ENCODE measurements at places on chromosomes 5 and 9.

GRCh38 chr9:122445155-122445749 is 32.5 kb downstream of the OR1J1 start:
- peak; percentile 90 for DNase-seq

DNA sequence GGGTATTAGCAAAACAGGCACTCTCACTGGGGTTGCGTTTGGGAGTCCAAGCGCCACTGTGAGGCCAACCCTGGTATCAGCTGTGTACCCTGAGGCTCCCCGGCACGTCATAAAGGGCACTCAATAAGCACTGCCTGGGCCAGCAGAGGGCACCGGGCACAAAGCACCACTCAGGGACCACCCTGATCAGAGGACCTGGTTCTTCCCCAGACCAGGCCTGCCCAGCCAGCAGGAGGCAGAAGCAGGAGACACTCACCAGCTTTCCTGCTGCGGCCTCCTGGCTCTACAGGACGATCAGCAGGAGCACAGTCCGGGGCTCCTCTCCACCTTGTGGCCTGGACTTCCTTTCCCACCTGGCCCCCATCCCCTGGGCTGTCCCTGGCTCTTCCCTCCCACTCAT is 12.6 kb downstream of the MGAT1 start:
- DNase-seq, result no peak

GRCh38 chr9:75184471-75184870 is 96.2 kb downstream of the OSTF1 start:
- DNase-seq, result no peak

GRCh38 chr5:82673057-82673809 is 395.1 kb upstream of the RPS23 start:
- no peak for DNase-seq

DNA sequence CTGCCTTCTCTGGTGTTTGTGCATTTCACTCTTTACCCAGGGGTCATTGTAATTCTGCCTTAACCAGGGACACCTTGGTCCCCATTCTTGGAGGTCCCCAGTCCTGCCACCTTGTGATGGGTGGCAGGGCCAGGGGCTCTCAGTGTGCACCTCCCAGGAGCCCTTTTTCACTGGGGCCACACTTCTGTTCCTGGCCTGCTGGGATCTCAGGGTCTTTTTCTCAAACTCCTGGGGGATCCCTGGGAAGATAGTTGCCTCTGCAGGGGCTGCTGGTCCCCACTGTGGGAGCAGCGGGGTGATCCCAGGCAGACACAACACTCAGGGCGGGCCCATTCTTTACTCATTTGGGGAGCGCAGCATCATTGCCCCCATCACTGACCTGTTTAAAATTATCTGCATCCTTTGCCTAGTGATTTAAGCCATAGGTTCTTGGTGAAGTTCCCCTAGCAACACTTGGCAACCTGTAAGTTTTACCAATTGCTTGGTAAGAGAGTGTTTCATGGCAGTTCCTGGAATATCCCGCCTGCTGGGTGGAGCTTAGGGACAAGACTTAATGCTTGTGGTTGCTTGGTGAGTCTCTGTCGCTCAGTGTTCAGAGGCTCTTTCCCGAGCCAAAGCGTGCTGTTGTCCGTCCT is 15.7 kb downstream of the PHF2 start:
- DNase-seq, result no peak

DNA sequence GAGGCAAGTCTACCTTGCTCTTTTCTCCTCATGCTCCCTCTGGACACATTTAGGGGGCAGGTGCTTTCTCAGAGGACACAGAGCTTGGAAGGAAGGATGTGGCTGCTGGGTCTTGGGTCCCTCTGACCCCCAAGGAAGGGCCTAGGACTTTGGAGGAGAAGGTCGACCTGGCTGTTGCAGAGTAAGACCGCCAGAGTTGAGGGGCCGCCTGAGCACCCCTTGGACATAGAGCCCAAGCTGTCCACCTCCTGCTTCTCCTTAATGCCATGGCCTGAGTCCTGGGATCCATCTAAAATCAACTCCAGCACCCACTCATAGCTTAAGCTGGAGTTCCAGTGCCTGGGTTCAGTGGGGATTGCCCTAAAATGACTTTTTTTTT is 20.6 kb downstream of the LAMC3 start:
- DNase-seq, result no peak

GRCh38 chr5:151020304-151021110 is at the start of gene GPX3:
Gene GPX3, plus strand, starts transcription at chr5:151020591. Its CDS starts 64 bp downstream, at chr5:151020655.
- DNase-seq, result no peak

- no peak for DNase-seq
These were observed 161.0 kb upstream of the CCDC152 start for GRCh38 chr5:42595597-42595996.

DNA sequence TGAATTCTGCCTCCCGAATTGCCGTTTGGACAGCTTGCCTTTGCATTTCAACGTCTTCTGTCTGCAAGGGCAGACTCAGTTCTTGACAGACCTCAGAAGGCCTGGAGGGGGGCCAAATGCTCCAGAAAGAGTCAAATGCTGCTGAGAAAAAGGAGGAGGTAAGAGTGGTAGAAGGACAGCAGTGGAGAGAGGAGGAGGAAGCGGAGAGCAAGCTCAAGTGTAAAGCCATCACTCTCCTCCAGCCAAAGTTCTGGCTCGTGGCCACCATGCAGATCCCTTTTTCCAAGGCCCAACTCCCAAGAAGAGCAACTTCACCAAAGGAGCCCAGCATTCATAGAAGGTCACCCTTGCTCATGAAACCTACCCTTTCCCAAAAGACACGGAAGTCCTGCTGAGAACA is 36.9 kb upstream of the SMIM23 start:
- DNase-seq, result no peak

DNA sequence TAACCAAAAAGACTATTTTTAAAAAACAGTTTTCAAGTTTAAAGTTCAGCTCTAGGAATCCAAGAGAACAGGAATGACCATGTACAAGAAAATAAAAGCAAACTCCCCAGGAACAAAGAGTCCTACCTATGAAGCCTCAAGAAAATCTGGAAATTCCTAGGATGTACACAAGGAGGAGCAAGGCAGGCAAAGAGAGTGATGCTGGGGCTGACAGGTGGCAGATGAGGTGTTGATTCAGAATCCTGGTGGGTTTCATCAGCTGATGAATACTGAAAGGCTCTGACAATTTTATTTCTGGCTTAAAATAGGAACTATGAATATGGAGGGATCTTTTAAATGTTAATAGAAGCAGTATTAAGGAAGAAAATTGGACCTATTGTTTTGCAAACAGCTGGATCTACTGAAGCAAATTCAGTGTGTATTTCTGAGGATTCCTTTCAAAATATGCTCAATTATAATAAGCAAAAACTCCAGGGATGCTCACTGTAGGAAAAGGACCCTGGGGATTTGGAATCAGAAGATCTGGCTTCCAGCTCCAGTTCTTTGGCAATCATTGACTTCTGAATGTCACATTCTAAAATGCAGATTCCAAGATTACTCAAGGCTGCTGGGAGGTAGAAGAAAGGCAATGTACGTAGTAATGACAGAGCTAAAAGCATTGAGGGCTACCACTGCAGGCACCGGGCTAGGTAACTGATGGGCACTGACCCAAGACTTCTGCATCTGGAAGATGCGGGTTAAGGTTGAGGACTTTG is 28.0 kb upstream of the SH3RF2 start:
- DNase-seq, result no peak

GRCh38 chr5:112384523-112384922 is 34.6 kb downstream of the EPB41L4A start:
- DNase-seq, result no peak

DNA sequence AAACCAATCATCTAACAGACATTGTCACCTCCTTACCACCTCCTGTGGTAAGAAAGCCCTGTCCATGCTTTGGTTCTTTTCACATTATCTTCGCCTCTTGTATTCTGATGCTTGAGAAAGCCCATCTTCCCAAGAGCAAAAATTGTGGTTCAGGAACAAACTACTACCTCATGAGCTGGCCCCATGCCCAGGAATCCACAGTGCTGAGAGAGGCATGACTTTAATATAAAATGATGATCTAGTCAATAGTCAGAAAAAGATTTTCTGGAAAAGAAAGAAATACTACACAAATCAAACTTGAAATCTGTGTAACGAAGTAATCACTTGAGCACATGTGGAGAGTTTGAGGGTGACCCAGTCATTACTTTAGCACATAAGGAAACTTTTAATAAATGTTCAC is 94.7 kb downstream of the FGF10 start:
- no peak for DNase-seq

DNA sequence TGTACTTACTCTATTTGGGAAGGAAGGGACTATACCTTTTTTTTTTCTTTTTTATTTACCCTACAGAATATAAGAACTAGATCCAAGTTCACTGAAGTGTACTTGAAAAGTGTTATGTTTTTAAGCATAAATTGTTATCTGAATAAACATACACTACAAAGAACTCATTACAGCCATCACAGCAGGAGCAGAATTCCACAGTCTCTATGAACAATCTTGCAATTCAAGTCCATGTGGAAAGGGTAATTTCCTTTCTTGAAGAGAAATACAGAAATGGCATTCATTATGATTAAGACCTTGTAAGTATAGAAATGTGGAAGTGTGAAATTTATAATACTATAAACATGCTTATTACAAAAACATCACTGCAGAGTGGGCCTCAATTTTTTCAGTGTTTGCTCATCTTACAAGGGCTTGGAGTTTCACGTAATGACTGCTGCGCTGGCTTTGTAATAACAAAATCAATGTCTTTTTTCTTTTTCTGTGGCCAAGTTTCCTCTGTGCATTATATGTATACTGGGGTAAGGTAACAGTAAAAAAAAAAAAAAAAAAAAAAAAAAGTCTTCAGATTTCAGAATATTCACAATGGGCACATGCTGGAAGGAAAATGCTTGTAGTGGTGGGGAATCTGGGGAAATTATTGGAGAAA is 77.0 kb upstream of the GNA14 start:
- no peak for DNase-seq

DNA sequence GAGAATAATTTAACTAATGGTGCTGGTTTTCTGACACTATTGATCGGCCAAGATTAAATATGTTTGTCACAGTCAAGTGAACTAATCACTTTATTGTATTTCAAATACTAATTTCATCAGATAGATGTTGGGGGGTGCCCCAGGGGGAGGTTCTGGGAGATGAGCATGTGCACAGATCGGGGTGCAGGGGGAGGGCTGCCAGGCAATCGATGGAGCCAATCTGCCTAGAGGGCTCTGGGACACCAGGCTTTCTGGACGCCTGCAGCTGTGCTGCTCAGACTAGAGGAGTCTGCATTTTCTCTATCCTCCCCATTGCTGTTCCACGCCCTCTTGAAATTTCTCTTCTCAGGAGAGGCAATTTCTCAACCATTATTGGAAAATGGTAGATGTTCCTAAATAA is 100.0 kb upstream of the ALDH1B1 start:
- DNase-seq, result no peak

GRCh38 chr5:139146809-139147482 is 51.2 kb downstream of the SIL1 start:
- DNase-seq, result no peak

DNA sequence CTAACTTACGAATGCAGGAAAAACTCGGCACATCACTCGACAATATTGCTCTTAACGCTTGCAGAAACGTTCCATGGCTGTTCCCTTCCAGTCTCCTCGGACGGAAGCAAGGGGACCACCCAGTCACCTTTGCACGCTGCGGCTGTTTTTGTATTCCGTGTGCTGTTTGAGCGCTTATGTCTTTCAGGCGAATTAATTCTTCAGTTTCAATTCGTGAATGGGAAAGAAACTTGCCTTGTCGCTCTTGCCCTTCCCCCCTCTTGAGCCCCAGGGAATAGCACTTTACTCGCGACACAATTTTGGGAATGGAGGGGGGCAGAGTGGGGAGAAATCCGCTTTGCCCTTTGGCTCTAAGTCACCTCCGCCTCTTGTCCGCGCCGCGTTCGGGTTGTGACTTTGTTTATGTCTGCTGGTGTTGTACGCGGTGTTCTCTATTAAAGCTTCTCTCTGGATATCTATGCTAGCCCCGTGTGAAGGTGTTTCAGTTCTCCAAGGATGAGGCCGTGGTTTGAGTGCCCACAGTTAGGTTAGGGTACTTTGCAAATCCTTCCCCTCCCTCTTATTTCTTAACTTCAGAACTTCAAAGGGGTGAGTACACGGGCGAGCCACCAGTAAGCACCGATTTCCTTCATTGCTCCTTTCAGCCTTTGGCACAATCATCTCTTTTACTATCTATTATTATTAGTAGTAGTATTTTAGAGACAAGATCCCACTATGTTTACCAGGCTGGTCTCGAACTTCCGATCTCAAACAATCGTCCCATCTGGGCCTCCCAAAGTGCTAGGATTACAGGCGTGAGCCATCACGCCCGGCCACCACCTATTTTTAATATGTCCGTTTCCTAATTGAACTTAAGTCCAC is 2.7 kb downstream of the FOXB2 start:
- no peak for DNase-seq

- DNase-seq, result no peak
These were observed 18.0 kb downstream of the PRKAA1 start for GRCh38 chr5:40780199-40780598.

- no peak for DNase-seq
These were observed 93.2 kb downstream of the MYO10 start for GRCh38 chr5:16842896-16843295.

GRCh38 chr5:167582886-167583285 is 708.6 kb upstream of the WWC1 start:
- no peak for DNase-seq

GRCh38 chr9:4066120-4066519 is 233.7 kb downstream of the GLIS3 start:
- no peak for DNase-seq

DNA sequence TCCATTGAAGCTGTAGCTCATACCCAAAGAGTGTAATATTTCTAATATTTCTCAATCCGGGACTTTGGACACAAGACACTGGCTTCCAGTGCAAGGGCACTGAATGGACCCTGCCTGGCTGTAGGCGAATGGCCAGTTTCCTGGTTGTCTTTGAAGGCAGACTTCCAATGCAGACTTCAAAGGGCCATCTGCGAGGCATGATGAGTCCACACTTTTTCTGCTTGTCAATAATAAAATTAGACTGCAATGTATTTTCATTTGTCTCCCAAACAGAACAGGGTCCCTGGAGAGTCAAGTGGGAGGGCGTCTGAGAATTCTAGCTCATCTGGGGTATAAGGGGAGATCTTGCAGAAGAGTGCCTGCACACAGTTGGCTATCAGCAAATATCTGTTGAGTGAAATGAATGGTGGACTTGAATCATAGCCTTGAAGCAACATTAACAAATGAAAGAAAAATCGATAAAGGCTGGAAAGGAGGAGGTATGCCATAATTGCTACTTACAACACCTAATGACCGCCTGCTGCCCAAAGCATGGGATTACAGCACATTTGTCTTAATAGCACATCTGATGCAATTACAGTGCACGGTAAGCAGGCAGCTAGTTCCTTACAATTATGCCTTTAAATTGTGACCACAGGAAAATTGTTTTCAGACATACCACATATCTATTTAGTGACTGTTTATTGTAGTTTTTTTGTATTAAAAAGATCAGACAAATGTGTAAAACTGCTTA is 137.5 kb downstream of the ARHGEF28 start:
- DNase-seq, result peak; percentile 32

- no peak for DNase-seq
These were observed 1.3 kb downstream of the ZNF131 start for GRCh38 chr5:43121913-43122484.

- DNase-seq, result no peak
These were observed 379.8 kb downstream of the TRIM36 start for GRCh38 chr5:114789773-114790402.

- no peak for DNase-seq
These were observed 4.1 kb downstream of the RPL7A start for GRCh38 chr9:133351908-133352634.

GRCh38 chr9:92407818-92408217 is 3.4 kb upstream of the OGN start:
- no peak for DNase-seq
